Renal cortical epithelial cell (primary cell): ENCODE measurements at places on chromosomes 7 and 10. TPM values are rescaled to one million over a fixed set of nuclear protein-coding genes. Genes with fewer than 3 reads are reported as not detected.

Gene VWA2
- total RNA-seq: 3.5 and 4.7 TPM in 2 replicates

Gene STRA8
- total RNA-seq: not detected in 2 replicates

Gene NPC1L1
- total RNA-seq: 0.20 and 0.35 TPM in 2 replicates

Gene GIMAP7
- 0.05 and 0.35 TPM in 2 replicates for total RNA-seq

Gene CLEC2L
- not detected in 2 replicates for total RNA-seq

Gene C10orf105
- not detected in 2 replicates for total RNA-seq

Gene PNLIPRP1
- total RNA-seq: not detected in 2 replicates

Gene BTBD16
- total RNA-seq: 0.45 TPM in 1 of 2 replicates, not detected in the other

GRCh38 chr10:86141896-86142295 is 224.7 kb downstream of the GRID1 start:
- DNase-seq: no peak

- DNase-seq: peak; percentile 56
Measured at GRCh38 chr10:71964743-71965515, 734 bp downstream of the CHST3 start.

GRCh38 chr7:148135116-148135515 is 455.4 kb upstream of the C7orf33 start:
- peak; percentile 47 for DNase-seq

GRCh38 chr10:120643351-120643750 is 186.3 kb downstream of the PLPP4 start:
- DNase-seq: no peak

- no peak for DNase-seq
Measured at GRCh38 chr7:156950381-156950858, 908 bp downstream of the NOM1 start.

DNA sequence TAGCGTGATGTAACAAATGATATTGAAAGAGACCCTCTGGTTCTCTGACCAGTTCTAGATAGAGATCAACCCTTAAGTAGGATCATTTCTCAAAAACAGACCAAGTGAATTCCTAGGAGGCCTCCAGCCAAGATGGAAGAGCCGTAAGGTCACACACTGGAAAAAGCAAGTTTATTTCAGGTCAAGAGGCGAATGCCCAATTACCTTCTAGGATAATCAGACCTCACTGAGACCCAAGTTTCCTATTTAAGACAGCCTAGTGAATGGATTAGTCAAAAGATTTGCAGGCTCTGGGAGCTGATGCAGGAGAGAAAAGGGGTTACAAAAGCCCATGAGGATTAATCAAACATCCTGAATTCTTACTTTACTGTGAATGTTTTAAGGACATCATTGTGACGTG is 486.1 kb upstream of the NRP1 start:
- DNase-seq: no peak

GRCh38 chr7:82124445-82124844 is 319.1 kb downstream of the CACNA2D1 start:
- no peak for DNase-seq

DNA sequence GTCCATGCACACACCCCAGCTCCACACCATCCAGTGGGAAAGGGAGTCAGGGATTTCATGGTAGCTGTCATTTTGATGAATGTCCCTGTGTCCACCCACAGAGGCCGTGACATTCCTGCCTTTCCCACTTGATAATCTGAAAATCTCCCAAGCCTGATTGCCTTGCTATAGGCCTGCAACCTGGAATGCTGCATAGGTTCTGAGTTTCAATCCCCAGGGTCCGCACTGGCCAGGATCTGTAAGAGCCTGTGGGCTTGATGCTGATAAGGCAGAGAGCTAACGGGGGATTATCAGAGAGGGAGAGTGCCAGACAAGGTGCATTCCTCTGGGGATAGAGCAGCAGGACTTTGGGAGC is 57.5 kb downstream of the RBM20 start:
- no peak for DNase-seq

DNA sequence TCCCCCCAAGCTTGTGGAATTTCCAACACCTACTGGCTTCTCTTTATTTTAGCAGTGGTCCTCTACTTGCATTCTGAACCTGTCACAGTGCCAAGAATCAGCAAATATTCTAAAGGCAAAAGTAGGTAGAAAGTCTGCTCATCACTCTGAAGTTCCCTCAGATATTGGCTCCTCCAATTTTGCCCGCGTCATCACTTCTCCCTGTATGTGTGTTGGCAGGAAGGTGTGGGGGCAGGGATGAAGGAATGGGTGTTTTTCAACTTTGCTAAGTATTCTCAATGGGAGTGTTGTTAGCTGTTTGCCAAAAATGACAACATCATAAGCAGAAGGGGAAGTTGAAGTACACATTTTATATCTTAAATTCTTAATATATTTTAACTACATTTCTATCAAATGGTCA is 226.2 kb downstream of the POLR1F start:
- no peak for DNase-seq

DNA sequence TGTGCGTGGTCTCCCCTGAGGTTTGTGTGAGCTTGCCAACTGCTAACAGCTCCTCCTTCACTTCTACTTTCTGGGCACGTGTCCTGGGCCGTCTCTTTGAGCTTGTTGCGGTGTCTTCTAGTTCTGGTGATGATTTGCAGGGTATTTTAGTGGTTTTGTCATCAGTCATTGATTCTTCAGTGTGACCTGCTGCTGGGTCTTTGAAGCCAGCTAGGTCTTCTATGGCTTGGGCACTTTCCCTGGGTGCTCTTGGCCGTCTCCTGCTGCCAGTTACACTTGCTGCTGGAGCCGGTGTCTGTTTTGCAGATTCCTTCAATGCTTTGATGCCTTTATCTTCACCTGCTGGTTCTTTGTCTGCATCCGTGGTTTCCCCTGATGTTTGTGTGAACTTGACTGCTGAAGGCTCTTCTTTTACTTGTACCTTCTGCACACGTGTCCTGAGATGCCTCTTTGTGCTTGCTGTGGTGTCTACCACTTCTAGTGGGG is 23.0 kb downstream of the MKI67 start:
- no peak for DNase-seq

DNA sequence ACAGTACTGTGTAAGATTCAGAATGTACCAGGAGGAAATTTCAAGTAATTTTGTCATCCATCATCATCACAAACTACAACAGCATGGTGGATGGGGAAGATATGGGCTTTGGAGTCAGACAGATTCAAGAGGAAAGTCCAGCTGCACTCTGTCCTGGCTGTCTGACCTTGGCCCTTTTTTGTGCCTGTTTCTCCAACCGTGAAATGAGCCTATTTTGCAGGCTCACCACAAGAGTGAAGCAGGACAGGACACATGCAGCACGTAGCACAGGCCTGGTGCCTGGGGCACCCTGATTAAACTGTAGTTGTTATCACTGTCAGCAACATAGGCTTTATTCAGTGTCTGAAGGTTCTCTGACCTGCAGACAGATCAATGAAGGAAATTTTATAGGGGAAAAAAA is 37.6 kb downstream of the RHOBTB1 start:
- DNase-seq: peak; percentile 62

DNA sequence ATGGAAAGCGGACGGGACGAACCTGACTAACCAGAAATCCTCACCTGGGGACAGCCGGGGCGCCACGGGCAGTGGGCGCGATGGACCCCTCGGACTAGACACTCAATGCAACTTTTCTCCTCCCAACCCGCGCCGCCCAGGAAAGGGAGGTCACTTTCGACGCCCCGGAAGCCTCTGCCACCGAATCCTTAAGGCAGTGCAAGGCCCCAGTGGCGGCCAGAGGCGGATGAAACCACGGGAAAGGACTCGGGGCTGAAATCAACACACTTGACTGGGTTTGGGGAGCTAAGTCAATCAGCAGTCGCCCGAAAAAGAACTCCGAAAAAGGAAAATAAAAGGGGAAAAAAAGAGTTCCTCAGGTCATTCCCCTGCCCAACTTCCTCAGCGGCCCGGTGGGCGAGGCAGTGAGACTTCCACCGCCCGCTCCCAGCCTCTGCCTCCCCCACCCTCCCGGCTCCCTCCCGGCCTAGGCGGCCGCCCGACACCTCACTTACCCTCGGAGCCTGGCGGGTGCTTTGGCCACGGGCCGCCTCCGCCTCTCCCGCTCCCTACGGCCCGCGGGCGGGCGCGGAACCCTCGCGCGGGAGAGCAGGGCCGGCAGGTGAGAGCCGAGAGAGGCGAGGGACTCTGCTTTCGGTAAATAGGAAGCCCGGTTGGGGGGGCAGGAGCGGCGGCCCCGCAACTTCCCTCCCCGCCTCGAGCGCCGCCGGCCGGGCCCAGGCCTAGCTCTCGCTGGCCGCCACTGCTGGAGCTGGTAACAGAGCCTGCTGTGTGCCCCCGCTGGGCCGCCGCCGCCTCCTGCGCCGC is 518 bp downstream of the WAPL start:
- DNase-seq: no peak

GRCh38 chr10:120833222-120833928 is 17.8 kb upstream of the WDR11 start:
- no peak for DNase-seq

- peak; percentile 61 for DNase-seq
Measured at GRCh38 chr7:105849122-105849855, 27.1 kb downstream of the ATXN7L1 start.

GRCh38 chr10:132455986-132456847 is 59.2 kb downstream of the PWWP2B start:
- no peak for DNase-seq

DNA sequence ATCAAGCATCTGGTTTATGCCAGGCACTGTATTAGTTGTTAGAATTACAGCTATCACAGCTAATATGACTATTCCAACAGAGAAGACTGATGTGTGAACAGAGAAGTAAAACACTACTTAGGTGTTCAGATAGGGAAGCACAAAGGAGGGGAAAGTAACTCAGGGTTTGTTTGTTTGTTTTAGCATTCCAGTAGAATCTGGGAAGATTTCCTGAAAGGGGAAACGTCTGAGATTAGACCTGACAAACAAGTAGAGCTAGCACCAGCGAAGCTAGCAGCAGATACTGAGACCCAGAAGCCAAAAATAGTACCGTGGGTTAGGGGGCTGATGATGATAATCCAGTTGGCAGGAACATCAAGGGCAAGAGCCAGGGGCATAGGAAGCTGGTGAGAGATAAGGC is 28.8 kb upstream of the KLHL7 start:
- no peak for DNase-seq

GRCh38 chr7:149689291-149689721 is 84.1 kb downstream of the ZNF467 start:
- DNase-seq: no peak

DNA sequence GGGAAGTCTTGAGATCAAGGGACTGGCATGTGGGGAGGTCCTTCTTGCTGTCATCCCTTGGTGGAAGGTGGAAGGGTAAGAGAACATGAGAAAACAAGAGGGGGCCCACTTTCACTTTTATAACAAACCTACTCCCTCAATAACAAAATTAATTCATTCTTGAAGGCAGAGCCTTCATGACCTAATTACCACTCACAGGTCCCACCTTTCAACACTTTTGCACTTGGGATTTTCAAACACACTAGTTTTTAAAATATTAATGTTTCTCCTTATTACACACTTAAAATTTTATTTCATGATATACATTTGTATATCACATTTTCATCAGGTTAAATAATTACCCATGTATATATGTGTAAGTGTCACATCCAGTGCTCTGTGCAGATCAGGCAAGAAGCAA is 2.0 kb downstream of the ST7 start:
- DNase-seq: no peak

- no peak for DNase-seq
Measured at GRCh38 chr7:48300301-48300700, 129.0 kb downstream of the ABCA13 start.

- no peak for DNase-seq
Measured at GRCh38 chr7:157402911-157403534, 66.2 kb downstream of the DNAJB6 start.

- no peak for DNase-seq
Measured at GRCh38 chr10:1709161-1709560, 28.2 kb downstream of the ADARB2 start.

- peak; percentile 95 for DNase-seq
Measured at GRCh38 chr7:117269417-117269816, 53.4 kb downstream of the WNT2 start.

DNA sequence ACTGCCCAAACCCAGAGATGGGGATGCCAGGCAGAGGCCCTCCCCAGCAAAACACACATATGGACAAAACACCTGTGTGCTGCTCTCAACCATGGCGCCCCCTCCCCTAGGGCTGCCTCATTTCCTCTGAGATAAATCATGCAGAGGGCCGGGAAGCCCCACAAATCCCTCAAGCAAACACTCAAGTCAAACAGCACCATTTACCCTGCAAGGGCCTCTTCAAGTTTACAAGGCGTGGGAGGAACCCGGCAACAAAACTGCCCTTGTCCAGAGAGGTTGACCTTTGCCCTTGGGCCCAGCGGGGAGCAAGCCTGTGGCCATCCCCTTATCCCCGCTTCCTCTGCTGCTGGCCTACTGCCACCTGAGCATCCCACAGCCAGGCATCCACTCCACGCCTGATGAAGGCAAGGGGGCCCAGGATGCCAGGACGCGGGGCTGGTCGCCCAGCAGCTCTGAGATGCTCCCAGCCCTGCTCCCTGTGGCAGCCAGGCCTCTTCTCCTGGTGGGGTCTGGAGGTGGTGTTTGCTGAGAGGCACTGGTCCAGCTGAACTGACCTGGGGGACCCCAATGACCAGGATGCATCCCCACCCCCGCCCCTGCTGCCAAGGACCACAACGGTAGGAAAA is 77.4 kb downstream of the DLG5 start:
- DNase-seq: no peak

GRCh38 chr10:102297101-102297500 is 51.8 kb downstream of the GBF1 start:
- no peak for DNase-seq

DNA sequence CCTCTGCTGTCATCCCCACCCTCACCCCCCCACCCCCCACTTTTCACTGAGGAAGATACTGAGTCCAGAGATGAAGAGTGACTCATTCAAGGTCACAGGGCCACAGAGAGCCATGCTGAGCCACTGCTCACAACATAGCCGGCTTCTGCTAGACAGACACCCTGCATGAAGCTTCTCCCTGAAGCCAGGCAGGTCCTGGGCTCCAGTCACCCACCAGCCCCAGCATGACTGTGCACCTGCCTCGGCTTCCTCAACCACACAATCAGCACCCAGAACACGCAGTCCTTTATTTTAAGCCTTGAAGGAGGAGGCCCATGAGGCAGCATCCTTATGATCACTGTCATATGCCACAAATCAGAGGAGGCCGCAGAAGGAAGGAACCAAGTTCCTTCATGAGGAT is 19.2 kb upstream of the PRKAG2 start:
- DNase-seq: no peak

DNA sequence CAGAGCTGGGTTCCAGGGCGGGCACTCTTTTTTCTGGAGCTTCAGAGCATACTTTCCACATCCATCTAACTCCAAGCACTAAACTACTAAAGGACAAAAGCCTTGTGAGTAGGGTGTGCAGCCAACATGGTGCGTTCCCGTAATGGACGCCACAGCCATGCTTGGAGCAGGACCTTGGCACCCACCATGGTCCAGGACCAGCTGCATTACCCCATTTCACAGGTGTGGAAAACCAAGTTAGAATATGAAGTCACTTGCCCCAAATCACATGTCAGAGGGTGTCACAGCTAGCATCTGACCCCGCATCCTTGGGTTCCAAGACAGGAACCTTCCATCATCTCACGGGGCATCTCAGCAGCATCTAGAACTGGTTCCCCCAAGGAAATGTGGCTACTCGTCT is 112.4 kb downstream of the SMURF1 start:
- DNase-seq: no peak

DNA sequence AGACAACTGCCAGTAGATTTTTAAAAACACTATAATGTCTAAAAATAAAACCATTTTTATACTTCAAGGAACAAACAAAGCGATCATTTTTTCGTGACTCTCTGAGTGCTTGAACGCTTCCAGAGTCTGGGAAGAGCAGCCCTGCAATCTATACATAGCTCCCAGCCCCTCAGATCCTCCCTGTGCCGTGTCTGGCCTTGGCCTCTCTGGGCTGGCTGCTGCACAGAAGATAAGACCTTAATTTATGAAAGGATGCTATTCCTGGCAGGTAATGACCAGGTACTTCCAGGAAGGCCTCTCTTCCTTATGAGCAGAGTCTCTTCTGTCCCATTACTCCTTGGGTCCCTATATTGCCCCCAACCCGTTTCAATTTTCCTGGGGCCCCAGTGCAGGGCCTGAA is 200.9 kb upstream of the AOAH start:
- DNase-seq: no peak
